Central memory CD8-positive, alpha-beta T cell (primary cell): ENCODE measurements at places on chromosomes 1 and 21.
A peak's percentile ranks its signal among the peaks of the same experiment; 100 is the strongest.

- DNase-seq = peak; percentile 75
Observed at GRCh38 chr1:9652379-9653209, 1.1 kb downstream of the PIK3CD start.

DNA sequence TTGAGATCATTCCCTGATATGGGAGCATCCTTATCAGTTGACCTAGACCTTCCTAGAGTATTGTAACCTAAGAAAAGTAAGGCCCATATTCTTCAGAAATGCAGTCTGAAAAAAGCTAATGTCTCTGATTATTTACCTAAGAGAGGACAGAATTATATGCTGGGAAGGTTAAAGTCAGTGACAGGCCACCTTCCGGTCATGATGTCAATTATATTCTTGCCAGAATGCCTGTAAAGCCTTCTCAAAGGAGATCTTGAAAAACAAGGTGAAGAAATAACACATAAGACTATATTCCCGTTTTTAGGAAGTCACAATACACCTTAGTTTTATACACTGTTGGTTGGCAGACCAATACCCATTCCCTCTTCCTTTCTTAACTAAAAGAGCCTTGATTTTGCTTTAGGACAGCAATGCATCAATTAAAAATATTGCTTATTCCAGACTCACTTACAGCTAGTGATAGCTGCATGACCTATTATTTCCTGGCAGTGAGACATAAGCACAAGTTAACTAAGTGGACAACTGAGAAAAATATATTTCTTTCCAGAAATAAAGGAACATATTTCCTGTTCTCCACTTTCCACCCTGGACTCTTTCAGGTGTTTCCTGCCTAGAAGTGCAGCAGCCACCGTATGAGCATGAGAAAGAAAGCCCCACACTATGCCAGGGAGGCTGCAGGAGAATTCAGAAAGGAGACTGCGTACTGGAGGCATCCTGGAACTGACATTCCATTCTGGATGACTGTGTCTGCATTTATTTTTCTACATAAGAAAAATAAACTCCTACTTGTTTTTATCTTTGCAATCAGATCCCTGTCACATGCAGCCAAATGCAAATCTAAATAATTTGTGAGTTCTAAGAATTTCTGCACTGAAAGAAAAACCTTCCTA is 332.9 kb upstream of the PTBP2 start:
- DNase-seq = no peak

GRCh38 chr1:117757668-117758067 is 151.8 kb downstream of the TENT5C start:
- DNase-seq = no peak

- no peak for DNase-seq
Observed at GRCh38 chr1:171081314-171081753, 9.4 kb upstream of the FMO3 start.

DNA sequence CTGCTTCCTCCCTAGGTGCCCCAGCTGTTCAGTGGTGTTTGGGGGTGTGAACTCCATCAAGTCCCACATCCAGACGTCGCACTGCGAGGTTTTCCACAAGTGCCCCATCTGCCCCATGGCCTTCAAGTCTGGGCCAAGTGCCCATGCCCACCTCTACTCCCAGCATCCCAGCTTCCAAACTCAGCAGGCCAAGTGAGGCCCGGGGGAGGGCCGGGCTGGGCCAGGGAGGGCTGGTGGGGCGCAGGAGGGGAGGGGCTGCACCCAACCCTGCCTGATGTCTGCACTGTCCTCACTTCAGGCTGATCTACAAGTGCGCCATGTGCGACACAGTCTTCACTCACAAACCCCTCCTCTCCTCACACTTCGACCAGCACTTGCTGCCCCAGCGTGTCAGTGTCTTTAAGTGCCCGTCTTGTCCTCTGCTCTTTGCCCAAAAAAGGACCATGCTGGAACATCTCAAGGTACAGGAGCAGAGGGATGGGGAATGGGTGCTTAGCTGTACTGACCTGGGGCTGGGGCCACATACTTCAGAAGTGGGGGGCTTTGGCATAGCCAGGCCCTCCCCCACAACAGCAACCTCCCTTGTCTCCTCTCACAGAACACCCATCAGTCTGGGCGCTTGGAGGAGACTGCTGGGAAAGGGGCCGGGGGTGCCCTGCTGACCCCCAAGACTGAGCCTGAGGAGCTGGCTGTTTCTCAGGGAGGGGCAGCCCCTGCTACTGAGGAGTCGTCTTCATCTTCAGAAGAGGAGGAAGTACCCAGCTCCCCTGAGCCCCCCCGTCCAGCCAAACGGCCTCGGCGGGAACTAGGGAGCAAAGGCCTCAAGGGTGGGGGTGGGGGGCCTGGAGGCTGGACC is 7.2 kb downstream of the ZNF687 start:
- DNase-seq = no peak

DNA sequence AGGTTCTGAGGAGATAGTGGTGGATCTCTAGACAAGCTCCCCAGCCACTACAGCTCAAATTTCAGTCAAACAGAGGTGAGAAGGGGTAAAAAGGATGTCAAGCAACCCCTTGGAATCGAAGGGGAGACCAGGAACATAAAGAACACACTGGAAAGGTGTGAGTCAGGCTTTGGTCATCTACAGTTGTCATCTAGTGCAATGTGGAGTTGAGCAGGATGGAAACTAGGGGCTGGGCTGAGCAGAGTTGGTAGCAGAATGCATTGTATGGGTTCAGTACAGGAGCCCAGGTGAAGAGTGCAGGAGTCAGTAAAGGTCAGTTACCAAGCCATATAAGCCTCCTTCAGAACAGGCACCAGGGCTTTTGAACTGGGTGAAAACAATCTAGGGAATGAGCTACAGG is 52.7 kb upstream of the VAV3 start:
- no peak for DNase-seq

DNA sequence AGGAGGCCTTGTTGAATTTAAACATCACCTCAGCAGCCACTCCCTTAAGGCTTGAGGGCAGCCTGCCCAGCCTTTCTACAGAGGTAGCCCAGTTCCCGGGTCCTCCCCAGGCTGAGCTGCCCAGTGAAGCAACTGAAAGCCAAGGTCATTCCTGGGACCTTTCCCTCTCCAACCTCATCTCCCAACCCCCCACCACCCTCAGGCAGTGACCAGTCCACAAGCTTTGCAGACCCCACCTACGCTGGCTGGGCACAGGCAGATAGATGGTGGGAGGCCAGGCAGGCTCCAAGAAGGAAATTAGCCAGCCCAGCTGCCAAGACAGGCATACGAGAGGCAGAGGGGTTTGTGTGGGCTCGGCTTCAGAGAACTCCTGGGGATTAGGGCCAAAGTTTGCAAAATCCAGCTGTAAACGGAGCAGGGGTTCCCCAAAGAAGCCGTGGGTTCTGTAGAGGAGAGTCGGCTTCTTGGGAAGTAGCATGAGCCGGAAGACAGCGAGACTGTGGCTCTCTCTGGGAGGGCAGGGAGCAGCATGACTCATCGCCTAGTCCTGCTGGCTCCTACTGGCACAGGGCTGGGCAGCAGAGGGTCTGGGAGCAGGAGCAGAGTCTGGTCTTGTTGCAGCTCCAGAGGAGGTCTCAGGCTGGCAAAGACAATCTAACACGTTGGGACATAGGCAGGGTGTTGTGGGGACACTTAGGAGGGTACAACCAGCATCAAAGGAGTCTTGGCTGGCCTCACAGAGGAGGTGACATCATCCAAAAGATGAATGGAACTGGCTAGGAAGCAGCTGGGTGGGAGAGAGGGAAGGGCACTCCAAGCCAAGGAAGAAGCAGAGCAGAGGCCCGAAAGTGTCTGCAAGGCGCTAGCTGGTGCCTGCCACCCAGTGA is 2.8 kb upstream of the ZC3H12A start:
- DNase-seq = no peak

- DNase-seq = no peak
Observed at GRCh38 chr1:214584805-214585766, 17.9 kb upstream of the CENPF start.

DNA sequence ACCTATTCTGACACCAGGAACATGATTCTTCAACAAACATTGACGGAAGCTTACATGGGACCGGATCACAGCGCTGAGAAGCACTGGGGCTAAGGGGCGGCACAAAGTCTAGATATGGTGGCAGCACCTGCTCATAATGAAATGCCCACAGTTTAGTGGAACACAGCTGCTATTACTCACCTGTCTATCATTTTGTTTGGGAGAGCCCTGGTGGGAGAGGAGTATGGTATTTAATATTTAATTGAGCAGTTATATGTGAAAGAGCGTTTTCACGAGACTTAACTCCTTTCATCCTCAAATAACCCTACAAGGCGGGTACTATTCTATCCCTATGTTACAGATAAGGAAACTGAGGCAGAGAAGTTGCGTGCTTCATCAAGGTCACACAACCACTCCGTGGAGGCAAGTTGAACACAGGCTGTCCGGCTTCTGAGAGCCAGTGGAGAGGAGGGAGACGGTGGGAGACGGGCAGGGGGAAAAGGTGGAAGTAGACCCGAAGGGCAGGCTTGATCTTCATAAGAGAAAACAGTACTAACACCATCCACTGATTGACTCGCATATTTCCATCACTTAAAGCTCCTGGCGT is 790 bp upstream of the TSNAX start:
- no peak for DNase-seq

DNA sequence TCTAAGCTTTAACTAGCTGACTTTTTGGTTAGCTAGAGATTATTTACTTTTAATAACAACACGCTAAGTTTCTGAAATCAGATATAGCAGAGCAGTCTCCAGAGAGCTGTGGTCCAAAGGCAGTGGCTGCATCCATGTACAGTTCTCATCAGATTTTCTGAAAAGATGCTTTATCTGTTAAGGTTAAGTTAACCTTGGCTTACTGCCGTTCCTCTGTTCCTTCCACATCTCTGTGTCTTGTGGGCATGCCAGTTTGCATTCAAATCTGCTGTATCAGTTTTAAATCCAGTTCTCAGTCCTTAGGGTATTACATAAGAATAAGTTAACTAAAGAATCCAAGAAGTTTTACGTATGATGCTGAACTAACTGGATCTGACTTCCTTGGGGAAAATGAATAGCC is 46.8 kb downstream of the SPATA46 start:
- no peak for DNase-seq

GRCh38 chr1:225808136-225808535 is 1.8 kb upstream of the EPHX1 start:
- DNase-seq = no peak

DNA sequence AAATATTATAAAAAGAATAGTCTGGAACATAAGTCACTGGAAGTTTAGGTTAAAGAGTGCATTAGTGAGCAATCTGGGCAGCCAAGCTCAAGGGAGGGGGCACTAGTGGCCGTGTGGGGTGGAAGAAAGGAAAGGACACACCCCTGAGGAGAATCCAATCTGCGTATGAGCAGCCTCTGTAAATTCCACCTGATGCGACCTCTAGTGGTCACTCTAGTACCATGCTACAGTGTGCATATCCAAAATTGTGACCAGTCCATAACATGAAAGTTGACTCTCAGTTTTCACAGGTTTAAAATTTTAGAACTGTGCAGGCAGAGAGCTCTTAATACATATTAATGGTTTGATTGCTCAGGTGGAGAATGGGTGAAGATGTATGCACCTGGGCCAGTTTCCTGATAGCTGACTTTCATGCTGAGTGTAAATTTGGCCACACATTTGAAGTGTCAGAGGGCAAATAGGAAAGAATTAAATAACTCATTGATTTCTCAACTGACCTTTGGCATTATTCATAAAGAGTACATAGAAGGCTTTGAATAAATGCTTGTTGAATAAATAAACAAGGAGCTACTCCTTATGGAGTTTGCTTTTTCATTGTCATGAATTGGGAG is 105.9 kb upstream of the C21orf91 start:
- DNase-seq = peak; percentile 36

- DNase-seq = no peak
Observed at GRCh38 chr1:16981269-16981849, 939 bp upstream of the MFAP2 start.

DNA sequence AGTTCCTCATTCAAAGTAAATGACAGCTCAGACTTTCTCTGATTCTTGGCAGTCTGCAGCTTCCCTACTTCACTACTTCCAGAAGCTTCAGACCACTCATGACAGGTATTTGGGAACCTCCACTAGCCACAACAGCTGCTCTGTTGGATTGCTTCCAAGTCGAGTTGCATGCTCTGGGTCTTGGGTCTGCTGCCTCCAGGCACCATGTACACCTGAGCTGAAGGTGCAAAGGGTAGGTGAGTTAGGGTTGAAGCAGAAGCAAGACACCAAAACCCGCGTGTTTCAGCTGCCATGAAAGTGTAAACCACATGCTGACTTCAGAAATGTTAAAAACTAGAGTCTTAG is 62.7 kb downstream of the ZNF684 start:
- DNase-seq = no peak

DNA sequence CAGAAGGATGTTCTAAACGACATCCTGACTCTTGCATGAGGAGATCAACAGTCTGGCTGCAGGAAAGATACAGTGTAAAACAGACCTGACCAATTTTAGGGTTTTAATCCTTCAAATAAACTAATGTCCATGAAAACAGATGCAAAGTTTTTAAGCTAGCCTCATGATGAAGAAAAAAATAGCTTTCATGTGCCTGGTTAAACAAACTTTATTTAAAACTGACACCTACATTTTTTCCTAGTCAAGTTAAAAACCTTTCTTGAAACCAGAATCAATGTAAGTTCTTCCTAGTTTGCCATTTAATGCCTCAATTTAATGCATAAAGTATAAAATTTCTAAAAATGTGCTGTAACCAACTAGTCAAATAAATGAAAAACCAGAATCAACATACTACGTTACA is 2.9 kb downstream of the WDR26 start:
- no peak for DNase-seq

GRCh38 chr1:167472752-167473521 is 45.4 kb downstream of the CD247 start:
- DNase-seq = no peak

GRCh38 chr1:64251971-64252370 is 48.5 kb downstream of the UBE2U start:
- DNase-seq = no peak

DNA sequence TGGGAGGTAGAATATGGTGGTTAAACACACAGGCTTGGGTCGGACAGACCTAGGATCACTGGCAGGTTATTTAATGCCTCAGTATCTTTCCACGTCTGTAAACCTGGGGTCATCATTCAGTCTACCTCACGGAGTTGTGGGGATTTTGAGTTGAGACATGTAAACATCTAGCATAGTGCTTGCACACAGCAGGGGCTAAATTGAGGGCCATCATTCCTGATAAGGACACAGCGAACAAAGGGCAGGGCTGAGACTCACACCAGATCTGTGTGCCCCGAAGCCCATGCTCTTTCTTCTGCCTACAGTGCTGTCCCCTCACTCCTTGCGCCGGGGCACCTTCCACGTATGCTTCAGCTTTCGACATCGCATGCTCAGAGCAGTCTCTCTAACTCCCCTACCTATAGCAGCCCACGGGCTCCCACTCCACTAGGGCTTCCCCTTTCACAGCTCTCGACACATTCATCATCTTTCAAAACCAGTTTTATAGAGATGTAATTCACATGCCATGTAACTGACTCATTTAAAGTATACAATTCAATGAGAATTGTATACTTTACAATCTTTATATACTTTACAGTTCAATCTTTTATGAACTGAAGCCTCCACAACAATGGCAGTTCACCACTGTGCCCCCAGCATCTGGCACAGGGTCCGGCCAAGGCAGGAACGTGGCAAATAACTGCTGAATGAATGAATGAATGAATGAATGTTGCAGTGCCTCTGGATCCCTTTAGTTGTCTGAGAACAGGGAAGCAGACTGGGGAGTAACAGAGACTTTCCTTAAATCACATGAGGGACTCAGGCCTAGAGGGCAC is 48.0 kb downstream of the GPR161 start:
- no peak for DNase-seq
